Hindlimb muscle (tissue), 1 donor: ENCODE measurements at places on chromosomes 11 and 22.

DNA sequence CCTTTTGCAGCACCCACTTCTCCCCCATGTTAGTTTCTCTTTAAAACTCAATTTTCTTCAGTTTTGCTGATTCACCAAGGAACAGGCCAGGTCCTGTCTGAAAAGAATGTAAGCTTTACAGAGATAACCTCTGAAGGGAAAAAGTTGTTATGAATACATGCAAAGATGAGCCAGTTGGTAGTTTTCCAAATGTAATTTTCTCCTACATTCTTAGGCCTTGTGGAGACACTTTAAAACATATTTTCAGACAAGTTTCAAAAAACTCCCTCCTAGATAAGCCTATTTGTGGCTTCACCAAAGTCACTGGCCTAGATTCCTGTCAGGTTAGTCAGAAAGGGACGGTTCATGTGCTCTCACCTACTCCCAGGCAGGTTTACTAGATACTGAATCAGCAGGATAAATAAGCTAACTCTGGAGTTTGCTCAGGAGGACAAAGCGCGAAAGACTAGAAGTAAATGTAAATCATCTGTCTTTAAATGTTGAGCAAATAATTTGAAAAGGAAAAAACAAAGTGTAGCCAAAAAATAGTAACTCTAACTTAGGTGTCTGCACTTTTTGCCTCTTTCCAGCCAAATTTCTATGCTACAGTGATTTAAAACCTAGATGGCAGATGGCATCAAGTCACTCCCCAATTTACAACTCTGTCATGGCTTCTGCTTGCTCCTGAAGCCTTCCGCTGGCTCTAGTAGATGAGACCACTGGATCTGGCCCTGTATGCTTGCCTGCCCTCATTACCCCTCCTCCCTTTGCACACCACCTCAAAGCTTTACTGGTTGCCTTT is 4.9 kb upstream of the ATP6V1E1 start:
- no peak for DNase-seq

GRCh38 chr11:2951231-2952110 is 22.3 kb upstream of the PHLDA2 start:
- no peak for DNase-seq

DNA sequence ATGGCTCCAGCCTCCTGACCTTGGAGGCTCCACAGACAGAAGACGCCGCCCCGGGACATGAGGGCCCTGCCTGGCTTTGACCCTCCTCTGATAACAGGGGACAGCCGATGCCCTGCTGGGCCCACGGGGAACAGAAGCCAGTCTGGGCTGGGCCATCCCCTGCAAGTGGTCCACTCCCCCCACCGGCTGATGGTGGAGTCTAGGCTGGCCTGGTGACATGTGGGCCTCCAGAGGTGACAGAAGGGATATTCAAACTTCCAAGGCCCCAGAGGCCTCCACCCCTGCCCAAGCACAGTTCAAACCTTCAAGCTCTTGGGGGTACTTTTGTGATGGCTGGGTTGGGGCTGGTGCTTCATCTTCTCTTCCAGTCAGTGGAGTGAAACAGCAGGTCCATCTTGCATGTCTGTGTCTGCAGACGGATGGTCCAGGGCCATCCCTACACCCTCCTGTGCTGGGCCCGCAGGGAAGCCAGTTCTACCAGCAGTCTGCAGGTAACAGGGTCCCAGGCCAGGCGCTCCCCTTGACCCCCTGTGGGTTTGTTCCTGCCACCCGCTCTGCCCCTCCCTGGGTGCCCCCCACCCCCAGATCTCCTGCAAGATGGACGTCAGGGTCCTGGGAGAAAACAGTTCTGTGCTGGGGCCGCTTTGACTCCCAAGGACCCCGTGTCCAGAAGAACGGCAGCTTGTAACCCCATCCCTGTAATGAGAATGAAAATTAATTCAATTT is 929.9 kb downstream of the BRD1 start:
- no peak for DNase-seq

DNA sequence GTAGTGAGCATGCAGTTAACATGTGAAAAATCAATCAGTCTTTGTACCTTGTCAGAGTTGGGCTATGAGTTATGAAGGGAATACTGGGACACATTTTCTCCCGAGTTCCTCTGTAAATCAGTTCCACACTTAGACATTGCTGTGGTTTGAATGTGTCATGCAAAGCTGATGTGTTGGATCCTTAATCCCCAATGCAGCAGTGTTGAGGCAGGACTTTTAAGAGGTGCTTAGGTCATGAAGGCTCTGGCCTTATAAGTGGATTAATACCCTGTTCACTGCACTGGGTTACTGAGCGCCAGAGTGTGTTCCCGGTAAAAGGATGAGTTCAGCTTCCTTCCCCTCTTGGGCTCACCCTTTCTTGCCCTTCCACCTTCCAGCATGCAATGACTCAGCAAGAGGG is 742.1 kb upstream of the TENM4 start:
- DNase-seq, result no peak
